ENCODE measurements at places on chromosomes 4 and X. TPM values are rescaled to one million over a fixed set of nuclear protein-coding genes. Genes with fewer than 3 reads are reported as not detected.

Gene BEX2
- 48.2 TPM for total RNA-seq

Gene ADGRG2
- total RNA-seq = not detected

Gene S100G
- not detected for total RNA-seq

Gene NEXMIF
- total RNA-seq = 1.2 TPM

Gene MAGEA12
- total RNA-seq = not detected

Gene PWWP3B
- not detected for total RNA-seq

Gene EDA2R
- 1.3 TPM for total RNA-seq

Gene CD99L2
- total RNA-seq = 15.5 TPM

Gene PAGE2B
- 1.0 TPM for total RNA-seq

Gene CTAG1B
- not detected for total RNA-seq

Gene PGRMC1
- 15.9 TPM for total RNA-seq

Gene F9
- not detected for total RNA-seq

Gene CT45A3
- total RNA-seq = not detected

Gene USP26
- not detected for total RNA-seq

Gene NXF2
- total RNA-seq = not detected

Gene VCX3B
- total RNA-seq = not detected

Gene TEX13D
- not detected for total RNA-seq

Gene TKTL2
- not detected for total RNA-seq

Gene CDKL2
- total RNA-seq = 0.39 TPM

Gene SPANXA2
- not detected for total RNA-seq

Gene GPRASP3
- 3.5 TPM for total RNA-seq

Gene ZAR1
- not detected for total RNA-seq

Gene NLGN4X
- total RNA-seq = not detected

Gene SH3RF1
- not detected for total RNA-seq

Gene CT45A10
- total RNA-seq = not detected

Gene CACNA1F
- total RNA-seq = 1.2 TPM

Gene PHKA1
- 0.14 TPM for total RNA-seq

Gene TRPC5OS
- total RNA-seq = not detected

Gene MAGEA4
- not detected for total RNA-seq

Gene CSAG3
- not detected for total RNA-seq

Gene TMSB15C
- total RNA-seq = 2.8 TPM

Gene ZDHHC15
- 0.53 TPM for total RNA-seq

Gene ZBED1
- total RNA-seq = 29.2 TPM

Gene NUDT11
- total RNA-seq = 0.80 TPM

Gene FRMPD3
- not detected for total RNA-seq

Gene RIBC1
- 1.2 TPM for total RNA-seq

Gene POU4F2
- not detected for total RNA-seq

Gene CHRNA9
- not detected for total RNA-seq

Gene BEX3
- total RNA-seq = 52.7 TPM

Gene ADH6
- not detected for total RNA-seq

Gene GLRA3
- not detected for total RNA-seq

Gene MAGEA10
- total RNA-seq = not detected

Gene FGFR3
- 0.67 TPM for total RNA-seq

Gene PAGE2
- total RNA-seq = not detected

Gene EDA
- 4.0 TPM for total RNA-seq

Gene DLG3
- 14.2 TPM for total RNA-seq

Gene IL21
- total RNA-seq = not detected

Gene STAG2
- 117 TPM for total RNA-seq

Gene FRMD7
- total RNA-seq = not detected

Gene PCDH18
- total RNA-seq = 0.20 TPM

Gene RHOXF1
- 1.7 TPM for total RNA-seq

Gene GAGE12J
- total RNA-seq = not detected

Gene PCDH19
- not detected for total RNA-seq

Gene GPR50
- not detected for total RNA-seq
